ENCODE measurements at places on chromosomes 2 and 18.

DNA sequence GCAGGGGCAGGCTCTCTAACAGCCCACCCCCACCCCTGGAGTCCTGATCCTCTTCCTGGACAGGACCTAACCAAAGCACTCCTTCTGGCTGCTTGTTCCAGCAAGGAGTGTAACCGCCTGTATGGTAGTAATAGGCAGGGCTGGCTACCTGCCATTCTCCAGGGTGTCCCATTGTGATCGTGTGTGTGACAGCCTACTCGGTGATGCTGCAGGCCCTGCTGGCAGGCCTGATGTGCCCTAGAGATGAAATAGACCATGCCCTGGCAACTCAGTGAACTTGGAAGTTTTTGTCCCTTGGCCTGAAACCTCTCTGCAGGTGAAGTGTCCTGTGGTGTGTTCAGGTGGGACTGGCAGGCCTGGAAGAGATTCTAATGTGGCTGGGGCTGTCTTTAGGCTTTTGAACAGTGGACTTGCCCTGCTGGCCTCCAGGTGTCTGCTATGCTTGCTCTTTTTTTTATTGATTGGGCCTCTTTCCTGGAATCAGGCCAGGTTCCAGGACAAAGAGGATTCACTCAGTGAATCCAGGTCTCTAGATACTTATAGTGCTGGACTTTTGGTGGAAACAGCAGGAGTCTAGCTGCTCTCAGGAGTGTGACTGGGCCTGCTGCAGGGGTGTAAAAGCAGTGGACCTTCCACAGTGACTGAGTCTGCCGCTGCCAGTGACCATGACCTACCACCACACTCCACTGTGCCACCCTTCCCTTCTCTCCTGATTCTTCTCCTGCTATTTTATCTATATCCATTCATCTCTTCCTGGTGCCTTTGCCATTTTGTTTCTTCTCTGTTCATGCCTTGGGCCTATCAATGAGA, 132.1 kb downstream of the CTIF start:
- no peak for DNase-seq

DNA sequence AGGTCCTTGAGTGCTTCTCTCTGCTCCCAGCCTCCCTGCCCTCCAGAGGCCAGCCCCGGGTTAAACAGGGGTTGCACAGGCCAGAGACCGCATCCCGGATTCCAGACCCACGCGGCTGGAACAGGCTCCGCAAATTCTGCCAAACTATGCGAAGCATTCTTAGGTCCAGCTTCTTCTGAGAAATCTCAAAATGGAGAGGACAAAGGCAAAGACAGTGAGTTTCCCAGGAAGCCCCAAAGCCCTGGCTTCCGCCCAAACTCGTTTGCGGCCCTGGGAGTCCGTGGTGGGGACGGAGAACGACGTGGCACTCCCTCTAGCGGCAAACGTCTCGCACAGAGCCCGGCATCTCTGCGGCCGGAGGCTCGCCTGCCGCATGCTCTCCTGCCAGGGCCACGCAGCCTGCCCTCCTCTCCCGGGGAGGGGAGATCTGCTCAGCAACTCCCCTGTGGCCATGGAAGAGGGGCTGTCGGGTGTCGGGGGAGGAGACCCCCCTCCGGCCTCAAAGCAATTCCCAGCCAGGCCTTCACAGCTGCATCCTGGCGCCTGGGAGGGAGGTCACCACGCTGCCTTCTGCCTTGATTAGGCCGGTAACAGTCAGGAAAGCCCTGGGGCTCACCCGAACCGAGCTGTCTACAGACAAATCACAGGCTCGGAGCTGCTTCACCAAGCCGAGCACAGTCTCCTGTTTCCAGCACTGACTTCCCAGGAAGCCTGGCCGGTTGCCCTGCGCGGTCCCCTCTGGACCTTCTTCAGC, 33.4 kb upstream of the KLHL29 start:
- DNase-seq: peak; percentile 96

DNA sequence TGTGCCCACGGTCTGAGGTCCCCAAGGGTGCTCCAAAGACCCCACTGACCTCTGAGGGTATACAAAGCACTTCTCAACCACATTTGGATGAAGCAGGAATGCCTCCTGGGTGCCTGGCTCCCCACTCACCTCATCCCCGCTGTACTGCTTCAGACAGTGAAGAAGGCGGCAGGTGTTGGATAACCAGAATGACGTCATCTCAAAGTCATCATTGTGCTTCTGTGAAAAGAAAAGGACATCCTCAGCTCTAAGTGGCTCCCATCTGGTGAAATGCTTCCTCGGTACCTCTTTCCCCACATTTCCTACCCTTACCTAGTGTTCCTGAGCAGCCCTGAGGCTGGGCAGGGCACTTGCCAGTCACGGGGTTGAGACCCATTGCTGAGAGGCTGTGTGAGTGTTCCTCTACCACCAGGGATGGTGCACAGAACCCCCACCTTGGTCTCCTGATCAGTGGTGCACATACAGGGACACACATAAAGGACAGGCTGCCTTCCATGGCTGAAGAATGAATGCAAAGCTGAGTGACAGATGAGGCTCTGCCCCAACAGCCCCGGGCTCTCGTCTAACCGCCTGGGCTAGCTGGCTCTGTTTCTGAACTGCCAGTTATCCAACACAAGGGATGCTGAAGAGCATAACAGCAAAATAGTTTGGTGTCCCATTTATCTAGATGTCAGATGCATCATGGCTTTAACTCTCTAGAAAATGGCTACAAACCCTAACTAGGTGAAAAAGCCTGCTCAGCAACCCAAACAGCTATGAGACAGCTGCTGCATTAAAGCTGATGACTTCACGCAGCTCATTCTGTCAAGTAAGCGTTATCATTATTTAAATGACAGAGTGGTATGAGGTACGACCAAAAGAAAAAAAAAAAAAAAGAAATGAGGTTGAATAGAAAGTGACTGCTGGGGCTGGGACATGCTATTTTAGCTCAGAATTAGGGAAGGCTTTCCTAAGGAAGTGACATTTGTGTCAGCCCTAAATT, 28.2 kb upstream of the ACAA2 start:
- no peak for DNase-seq

GRCh38 chr18:75201282-75202270, 7.4 kb downstream of the PTGR3 start:
- DNase-seq: no peak

Measured in GM03348 (cell line).